NCI-H510A (cell line): ENCODE measurements at places on chromosomes 3 and 15.

GRCh38 chr3:15676259-15676658 is 74.7 kb downstream of the BTD start:
- no peak for DNase-seq

GRCh38 chr3:24562895-24563294 is 68.2 kb upstream of the THRB start:
- no peak for DNase-seq

GRCh38 chr3:132087356-132087755 is 52.5 kb upstream of the CPNE4 start:
- DNase-seq, result no peak

GRCh38 chr15:49621887-49622286 is 1.0 kb downstream of the DTWD1 start:
- no peak for DNase-seq

- DNase-seq, result no peak
These were observed 52.2 kb upstream of the IGF1R start for GRCh38 chr15:98596131-98596530.

GRCh38 chr3:191795196-191795595 is 334.2 kb downstream of the PYDC2 start:
- no peak for DNase-seq

DNA sequence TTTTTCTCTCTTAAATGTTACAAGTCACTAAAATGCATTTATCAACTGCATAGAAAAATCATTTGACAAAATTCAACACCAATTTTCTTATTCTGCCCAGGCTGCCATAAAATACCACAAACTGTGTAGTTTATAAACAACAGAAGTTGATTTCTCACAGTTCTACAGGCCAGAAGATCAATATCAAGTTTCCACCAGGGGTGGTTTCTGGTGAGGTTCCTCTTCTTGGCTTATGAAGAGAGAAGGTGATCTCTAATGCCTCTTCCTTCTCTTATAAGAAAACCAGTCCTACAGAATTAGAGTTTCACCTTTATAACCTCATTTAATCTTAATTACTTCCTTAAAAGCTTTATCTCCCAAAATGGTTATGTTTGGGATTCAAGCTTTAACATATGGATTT is 10.9 kb upstream of the CD200R1L start:
- DNase-seq, result no peak

DNA sequence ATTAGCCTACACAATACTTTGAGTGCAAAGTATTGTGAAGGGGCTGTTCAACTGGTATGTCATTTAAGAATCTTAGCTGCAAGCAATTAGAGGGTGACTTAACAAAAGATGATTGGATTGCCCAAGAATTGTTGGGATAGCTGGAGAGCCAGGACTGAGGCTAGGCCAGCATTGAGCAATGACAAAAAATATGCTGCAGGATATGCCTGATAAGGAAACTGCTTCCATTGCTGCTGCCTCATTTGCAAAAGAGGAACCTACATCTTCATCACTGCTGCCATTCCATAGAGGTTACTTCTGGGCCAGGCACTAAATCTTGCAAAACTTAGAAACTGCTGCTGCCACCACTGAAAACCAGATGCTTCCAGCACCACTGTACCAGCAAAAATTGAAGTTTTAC is 108.0 kb upstream of the TBC1D5 start:
- no peak for DNase-seq

GRCh38 chr3:193391902-193392301 is 13.3 kb upstream of the ATP13A5 start:
- DNase-seq, result no peak

DNA sequence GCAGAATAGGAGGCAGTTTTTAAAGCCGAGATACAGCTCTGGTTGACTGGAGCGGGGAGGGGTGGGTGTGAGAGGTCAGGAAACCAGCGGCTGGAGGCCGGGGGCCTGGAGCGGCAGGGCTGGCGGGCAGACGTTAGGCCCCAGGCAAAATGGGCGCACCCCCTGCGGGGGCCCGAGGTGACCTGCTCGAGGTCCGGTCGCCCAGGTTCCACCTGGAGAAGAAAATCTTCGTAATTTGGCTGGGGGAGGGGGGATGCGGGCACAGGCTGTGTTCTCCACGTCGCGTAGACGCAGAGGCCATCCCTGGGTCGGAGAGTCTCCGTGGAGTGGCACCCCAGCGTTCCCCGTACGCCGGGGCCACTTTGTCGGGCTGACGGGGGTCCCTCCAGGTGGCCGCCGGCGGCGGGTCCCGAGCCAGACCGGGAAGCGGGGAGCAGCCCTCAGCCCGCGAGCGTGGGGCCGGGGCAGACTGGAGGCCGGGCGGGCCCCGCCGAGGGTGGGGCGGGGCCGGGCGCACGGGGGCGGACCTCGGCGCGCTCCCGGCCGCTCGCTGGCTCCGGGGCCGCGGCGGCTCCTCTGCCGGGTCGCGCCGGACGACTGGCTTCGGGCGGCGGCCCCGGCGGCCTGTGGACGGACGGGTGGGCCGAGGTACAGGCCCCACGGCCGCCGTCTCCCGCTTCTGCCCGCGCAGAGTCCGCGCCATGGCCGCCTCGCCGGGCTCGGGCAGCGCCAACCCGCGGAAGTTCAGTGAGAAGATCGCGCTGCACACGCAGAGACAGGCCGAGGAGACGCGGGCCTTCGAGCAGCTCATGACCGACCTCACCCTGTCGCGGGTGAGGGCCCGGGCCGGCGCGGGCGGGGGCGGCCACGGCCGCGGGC is at the start of gene CRTC3:
TSS of gene CRTC3 (plus strand) at position 553 of the 879 bp plus-strand sequence. CDS start at position 702, 149 bp downstream.
- no peak for DNase-seq

DNA sequence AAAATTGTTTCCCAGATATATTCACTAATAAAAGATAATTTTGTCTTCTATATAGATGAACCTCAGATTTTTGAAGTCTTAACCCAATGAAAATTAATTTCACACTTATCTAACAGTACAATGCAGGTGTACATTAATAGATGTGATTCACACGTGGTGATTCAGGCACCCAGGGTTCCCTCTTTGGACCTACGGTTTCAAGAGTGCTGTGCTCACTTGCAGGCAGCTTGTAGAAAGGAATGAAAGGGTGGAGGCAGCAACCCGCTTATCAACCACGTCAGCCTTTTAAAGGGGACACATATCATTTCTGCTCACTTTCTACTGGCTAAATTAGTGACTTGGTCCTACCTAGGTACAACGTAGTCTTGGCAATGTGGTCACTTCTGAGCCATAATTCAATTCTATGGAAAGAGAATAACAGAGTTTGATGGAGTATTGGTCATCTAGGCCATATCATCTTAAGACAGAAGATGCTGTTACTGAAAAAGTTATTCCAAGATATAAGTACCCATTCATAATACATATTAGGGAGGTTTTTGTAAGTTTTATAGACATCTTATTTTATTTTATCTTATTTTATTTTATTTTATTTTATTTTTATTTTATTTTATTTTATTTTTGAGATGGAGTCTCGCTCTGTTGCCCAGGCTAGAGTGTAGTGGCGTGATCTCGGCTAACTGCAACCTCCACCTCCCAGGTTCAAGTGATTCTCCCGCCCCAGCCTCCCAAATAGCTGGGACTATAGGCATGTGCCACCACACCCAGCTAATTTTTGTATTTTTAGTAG is 37.9 kb downstream of the ACP3 start:
- no peak for DNase-seq

DNA sequence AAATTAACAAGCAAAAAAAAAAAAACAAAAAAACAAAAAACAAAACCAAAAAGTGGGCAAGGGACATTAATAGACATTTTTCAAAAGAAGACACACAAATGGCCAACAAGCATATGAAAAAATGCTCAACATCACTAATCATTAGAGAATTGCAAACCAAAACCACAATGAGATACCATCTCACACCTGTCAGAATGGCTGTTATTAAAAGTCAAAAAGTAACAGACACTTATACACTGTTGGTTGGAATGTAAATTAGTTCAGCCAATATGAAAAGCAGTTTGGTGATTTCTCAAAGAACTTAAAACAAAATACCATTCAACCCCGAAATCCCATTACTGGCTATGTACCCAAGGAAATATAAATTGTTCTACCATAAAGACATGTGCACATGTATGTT is 222.4 kb upstream of the CD96 start:
- DNase-seq, result no peak

DNA sequence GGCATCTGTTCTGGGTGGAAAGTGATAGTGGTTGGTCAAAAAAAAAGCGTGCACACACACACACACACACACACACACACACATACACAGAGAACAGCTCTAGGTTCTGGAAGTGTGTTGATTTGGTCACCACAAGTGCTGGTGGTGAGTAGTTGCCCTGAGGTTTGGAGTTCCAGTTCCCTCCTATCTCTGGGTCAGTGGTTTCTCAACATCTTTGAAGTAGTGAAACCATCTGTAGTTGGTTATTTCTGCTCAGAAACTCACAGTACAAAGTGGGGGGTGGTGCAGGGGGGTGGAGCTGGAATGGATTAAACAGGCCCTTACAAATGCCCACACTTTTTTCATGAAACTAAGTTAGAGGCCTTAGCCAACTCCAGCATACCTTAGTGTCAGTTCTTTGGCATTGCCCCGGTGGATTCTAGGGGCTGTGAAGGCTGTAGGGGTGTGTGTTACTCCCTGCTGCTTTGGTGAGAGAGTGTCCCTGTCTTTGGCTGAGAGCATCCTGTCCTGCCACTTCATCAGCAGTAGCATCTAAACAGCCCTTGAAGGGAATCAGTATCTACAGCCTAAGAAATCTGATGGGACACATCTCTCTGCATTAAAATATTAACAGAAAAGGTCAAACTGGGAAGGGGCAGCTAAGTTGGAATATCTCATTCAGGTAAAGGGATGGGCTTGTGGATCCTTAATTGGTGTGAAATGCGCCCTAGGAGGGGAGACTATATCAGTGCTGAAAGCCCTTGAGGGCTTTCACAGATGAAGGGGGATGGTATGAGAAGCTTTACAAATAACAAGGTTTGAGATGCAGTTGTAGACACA is 20.6 kb downstream of the SMAD3 start:
- no peak for DNase-seq

DNA sequence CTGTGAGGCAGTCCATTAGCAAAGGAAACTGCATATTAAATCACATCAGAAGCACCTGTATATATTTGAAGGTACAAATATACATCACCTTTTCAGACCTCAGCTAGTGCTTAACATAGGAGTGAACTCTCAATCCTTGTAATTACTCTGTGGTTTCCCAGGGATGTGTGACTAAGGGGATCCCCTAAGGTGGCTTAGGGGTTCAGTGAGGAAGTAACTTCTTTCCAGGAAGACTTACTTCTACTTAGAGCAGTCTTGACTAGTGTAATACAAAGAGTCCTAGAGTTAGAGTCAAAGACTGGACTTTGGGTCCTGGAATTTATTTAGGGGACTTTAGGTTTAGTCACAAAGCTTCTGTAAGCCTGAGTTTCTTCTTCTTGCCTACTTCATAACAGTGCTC is 8.7 kb upstream of the SUMF1 start:
- no peak for DNase-seq

DNA sequence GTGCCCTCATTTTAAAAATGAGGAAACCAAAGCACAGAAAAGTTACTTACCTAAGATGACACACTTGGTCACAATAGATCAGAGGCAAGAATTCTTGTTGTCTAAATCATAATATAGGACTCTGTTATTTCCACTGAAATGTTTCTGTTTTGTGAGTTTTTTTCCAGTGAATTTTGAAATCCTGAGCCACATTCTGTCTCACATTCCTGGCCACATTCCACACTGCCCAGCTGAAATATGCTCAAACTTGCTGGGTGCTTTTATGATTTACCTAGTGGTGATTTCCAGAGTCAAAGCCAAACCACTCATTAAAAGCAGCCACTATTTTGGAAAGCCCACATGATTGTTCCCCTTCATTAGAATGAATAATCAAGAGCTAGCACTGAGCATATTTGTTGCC is 82.3 kb upstream of the NPHP3 start:
- DNase-seq, result no peak

DNA sequence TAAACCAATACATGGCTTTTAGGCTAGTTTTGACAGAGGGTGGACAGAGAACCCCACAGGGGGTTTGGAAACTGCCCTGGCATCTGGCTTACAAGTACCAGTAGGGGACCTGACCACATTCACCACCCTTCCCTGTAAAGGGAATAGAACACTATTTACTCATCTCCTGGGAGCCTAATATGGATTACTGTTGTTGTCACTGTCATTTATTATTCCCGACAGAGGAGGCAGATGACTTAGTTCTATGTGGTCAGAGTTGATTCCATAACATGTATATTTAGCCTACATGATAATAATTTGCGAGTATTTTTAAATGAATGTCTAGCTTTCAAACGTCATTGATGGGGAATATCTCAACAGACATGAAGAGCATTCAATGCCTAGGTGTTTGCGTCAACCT is 15.9 kb downstream of the ZBTB38 start:
- no peak for DNase-seq

GRCh38 chr15:98651581-98652220 is 3.4 kb downstream of the IGF1R start:
- no peak for DNase-seq

- no peak for DNase-seq
These were observed 230.7 kb downstream of the BBX start for GRCh38 chr3:107753494-107753893.

- DNase-seq, result no peak
These were observed 4.4 kb upstream of the ATOSA start for GRCh38 chr15:52683580-52683979.

- no peak for DNase-seq
These were observed 21.3 kb upstream of the NR2F2 start for GRCh38 chr15:96309143-96309660.

DNA sequence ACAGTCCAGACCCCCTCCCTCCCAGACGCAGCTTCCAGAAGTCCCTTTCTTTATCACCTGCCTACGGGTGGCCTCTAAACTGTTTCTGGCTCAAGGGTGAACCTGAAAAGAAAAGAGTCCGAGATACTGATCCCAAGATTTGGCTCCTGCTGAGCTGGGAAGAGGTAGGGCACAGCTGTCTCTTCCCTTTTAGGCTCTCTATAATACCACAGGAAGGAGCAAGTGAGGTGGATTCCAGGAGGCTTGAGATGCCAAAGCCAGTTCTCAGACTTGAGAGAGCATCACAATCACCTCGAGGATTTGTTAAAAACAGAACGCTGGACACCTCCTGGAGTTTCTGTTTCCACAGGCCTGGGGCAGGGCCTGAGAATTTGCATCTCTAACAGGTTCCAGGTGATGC is 12.3 kb downstream of the ST8SIA2 start:
- DNase-seq, result no peak

- DNase-seq, result peak; percentile 53
These were observed 23.1 kb downstream of the ANXA2 start for GRCh38 chr15:60374628-60375081.

GRCh38 chr15:74405823-74406222 is 27.9 kb downstream of the SEMA7A start:
- no peak for DNase-seq

GRCh38 chr3:159390656-159391212 is 588.9 kb downstream of the MFSD1 start:
- no peak for DNase-seq

DNA sequence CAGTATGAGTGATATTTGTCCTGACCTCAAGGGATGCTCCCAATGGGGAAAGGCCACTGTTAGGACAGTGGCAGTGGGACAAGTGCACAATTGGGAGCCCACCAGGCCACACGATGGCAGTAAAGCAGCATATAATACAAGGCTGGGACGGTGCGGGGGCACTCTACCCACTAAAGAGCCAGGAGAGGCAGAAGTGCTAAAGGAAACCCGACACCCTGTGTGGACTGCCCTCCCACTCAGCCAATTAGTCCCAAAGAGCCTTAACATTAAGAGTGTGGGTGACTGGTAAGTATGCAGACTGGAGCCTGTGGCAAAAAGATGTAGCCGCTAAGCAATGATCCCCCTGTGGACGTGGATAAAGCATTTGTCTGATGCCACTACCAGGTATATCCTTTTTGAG is 8.2 kb upstream of the ZNF589 start:
- peak; percentile 72 for DNase-seq
